AG09309 (cell line): ENCODE measurements at places on chromosomes 2 and 18.

- no peak for DNase-seq
These were observed 195.7 kb downstream of the SMAD7 start for GRCh38 chr18:48754993-48755473.

DNA sequence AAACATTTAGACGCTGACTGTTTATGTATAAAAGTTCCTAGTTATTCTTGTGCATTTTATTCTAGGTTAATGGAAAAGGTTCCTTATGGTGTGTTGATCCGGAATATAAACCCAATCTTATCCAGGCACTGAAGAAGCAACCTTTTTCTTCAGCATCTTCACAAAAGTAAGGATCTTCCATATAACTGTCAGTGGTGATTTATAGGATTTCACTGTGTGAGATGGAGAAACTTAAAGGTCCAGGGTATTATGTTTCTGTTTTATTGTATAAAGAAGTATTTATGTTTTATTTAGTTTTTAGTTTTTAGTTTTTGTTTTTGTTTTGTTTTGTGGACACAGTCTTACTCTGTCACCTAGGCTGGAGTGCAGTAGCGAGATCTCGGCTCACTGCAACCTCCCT lies 171.0 kb upstream of the STON1 start:
- DNase-seq = no peak

- no peak for DNase-seq
These were observed 758 bp downstream of the RIF1 start for GRCh38 chr2:151410485-151410834.

- DNase-seq = no peak
These were observed 3.1 kb downstream of the SPOPL start for GRCh38 chr2:138504546-138505235.

GRCh38 chr2:153478289-153479261 lies at the start of gene RPRM:
RPRM (minus strand) TSS chr2:153478762; CDS start chr2:153478565, 197 bp downstream.
- DNase-seq = peak; percentile 2

GRCh38 chr2:234091883-234092282 lies 41.4 kb downstream of the SPP2 start:
- no peak for DNase-seq

- DNase-seq = no peak
These were observed 170.5 kb upstream of the ALKAL2 start for GRCh38 chr2:458425-458815.

- DNase-seq = no peak
These were observed 1101.5 kb upstream of the KLHL29 start for GRCh38 chr2:22283436-22283835.

DNA sequence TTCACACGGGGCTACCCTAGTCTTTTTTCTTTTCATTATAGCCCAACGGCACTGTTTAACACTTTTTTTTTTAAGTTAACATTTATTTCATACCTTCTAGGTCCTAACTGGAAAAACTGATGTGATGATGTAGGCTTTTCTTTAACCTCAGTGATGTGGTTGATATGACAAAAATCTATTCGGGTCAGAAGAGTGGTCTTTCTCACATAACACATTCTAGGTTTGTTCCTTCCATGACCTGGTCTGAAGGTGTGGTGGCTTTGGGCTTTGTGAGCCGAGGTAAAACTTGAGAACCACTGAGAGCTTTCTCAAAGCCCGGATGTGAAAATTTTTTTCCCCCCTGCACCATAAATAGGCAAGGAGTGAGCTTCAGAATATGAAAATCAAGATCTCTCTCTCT lies 44.2 kb downstream of the GPD2 start:
- no peak for DNase-seq

- no peak for DNase-seq
These were observed 993.9 kb upstream of the POU3F3 start for GRCh38 chr2:103860016-103860415.

DNA sequence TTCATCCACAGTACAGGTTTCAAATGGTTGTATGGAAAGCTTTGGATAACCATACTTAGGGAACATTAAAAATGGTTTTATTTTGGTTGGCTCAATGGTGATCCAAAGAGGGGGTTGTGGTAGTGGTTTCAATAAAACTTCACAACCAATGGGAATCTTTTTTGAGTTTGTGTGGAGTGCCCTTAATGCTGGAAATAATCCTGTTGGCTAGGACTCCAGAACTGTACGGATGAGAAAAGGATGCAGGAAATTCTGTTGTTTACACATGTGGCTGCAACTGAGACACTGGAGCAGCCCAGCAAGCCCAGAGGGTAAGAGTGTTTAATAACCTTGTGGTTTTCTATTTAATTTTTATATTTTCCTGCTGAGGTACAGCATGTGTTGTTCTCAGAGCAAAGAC lies at the start of gene CCDC102B:
CCDC102B (plus strand) TSS at position 210 of the 400 bp plus-strand sequence. CDS start 38,684 bp downstream, outside the sequence.
- DNase-seq = peak; percentile 91

DNA sequence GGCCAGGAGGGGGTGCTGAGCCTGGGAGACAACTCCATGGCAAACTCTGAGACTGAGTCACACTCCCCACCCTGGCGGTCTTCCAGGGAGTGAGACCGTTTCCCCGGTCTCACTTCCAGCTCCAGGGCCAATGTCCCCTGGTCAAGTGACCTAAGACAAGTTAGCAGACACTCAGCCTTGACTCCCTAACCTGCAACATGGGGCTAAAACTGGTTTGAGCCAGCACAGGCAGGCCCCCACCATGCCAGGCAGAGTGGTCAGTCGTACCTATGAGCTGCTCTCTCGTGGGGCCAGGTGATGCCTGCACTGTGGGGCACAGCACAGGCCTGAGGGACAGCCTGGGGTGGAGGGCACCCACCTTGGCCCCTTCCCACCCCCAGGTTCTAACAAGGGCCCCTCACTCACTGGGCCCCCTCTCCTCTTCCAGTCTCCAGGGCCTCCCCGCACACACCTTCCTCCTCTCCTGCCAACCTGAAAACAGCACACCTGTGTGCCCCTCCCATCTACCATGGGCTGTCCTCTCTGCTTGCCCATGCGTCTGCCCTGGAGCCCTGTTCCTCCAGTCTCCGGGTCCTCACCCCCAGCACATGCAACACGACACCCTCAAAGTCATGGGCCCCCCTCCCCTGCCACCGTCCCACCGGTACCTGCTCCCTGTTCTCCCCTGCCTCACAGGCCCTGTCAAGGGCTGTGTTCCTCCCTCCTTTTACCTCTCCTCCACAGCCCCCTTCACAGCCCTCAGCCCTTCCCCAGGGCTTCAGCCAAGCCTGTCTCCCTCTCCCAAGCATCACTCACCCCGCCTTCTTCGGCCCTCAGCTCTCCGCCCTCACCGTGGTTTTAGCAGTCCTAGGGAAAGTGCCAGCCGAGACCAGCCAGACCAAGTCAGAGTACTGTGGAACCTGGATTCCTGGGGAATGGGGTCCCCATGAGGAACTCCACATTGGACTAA lies 1.6 kb downstream of the GPR17 start:
- no peak for DNase-seq

- DNase-seq = no peak
These were observed 127.4 kb downstream of the CDC42EP3 start for GRCh38 chr2:37543999-37544557.

DNA sequence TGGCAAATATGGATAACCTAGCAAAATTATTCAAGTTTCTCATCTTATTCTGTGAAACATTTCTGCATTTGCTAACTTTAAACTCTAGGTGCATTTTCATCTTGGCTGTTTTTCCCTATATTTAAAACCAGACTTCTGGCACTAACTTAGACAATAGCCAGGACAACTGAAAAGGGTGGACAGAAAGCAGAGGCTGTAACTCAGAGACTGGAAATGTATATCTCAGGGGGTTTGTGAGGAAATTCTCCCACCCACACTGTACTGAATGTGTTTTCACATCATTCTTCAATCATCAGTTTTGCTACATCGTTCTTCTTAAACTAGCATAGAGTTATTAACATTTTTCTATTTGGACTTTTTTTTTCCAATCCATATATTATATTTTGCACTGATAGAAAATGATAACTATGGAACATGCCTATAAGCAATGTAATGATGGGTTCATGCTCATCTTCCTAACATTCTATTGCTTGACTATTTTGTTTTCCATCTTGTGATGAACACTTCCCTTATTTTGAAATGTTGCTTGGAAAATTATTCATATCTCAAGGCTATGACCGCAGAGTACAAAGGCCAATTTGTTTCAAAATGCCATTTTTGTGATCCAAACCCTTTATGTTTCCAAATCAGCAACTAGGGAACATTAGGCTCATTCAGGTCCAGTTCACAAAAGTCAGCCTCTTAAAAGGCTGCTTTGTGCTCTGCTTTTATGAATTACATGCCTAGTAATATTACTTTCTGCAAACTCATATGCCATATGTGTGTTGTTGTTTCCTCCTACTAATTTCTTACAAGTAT lies 125.8 kb upstream of the CDH19 start:
- no peak for DNase-seq

DNA sequence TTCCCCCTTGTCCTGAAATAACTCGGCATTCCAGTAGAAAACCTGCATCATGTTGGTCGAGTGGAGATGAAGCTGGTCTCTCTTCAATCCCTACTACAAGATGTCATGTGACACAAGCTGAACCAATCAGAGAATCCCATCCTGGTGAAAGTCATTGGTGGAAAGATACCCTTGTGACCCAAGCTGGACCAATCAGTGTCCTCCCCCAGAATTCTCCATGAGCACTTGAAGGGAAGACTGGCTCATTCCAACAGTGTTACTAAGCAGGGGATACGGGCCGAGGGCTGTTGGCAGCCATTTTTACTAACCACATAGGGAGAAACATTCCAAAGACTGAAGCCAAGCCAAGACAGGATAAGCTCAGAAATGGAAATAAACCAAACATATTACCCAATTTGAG lies 298.3 kb downstream of the ICOS start:
- DNase-seq = no peak

GRCh38 chr2:219434468-219434717 lies 250 bp upstream of the SPEG start:
- DNase-seq = no peak

DNA sequence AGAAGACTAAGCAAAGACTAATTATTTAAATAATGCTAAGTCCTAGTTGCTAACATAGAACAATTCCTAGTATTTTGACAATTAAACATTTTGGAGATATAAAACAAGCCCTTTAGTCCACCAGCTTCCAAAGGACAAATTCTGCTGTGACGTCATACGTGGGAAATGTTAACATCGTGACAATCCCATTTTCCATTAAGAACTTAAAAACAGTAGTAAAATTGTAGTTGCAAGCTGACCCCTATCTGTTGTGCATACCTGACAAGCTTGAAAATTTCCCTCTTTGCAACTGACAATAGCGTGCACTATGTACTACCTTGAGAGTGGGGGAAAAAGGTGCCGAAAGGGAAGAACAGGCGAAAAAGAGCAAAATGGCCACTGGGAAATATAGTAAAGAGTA lies 279.8 kb downstream of the ZNF521 start:
- DNase-seq = no peak

GRCh38 chr2:73268830-73269685 lies 15.2 kb downstream of the FBXO41 start:
- no peak for DNase-seq

DNA sequence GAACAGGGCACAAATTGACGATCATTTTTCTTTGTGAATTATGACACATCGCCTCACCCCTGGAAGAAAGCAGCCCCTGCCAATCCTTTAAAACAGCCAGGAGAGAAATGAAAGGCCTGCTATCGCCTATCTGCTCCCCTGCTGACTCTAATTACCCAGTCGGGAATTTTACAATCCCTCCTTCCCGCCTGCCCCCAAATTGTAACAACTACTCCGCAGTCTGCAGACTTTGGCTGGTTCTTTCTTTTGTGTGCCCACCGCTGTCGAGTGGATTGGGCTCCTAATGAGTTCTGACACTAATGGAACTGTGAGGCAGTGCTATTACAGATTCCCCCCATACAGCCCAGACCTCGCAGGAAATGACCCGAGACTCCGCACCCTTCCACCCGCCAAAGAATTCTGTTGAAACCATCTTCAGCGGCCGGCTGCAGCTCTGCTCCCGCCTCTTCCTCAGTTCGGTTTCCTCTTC lies 281.2 kb upstream of the PARD3B start:
- no peak for DNase-seq

DNA sequence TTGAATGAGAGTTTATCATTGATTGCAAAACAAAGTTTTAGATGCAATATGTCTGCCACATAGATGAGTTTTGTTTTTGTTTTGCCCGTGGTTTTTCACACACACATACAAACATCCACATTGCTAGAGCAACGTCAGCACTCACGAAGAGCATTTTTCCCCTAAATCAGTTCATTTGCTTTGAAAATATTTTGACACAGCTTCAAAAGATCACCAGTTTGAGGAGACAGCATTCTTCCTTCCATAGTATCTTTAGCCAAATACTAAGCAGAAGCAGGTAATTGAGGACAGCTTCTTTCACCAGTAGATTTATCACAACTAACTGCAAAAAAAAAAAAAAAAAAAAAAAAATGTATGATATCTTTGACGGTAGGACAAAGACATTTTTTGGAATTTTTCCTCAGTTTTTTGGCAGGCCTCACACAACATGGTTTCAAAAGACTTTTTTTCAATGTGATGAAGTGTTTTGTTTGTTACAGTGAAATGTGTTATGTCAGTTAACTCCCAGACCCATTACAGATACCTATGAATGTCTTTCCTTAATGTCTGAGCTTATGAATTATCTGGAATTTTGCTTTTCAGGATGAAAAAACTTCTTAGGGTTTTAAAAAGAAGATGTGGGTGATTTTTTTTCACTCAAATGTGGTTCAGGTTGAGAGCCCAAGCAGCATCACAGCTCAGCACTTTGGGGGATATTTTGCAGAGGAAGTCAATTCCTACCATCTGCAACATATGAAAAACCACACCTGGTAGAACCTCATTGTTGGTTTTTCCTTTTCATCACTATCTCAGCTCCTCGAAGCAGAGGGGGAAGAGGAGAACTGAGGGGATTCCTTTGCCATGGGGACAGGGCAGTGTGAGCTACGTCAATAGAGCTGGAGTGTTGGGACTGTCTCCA lies 31.6 kb downstream of the AOX1 start:
- DNase-seq = no peak

DNA sequence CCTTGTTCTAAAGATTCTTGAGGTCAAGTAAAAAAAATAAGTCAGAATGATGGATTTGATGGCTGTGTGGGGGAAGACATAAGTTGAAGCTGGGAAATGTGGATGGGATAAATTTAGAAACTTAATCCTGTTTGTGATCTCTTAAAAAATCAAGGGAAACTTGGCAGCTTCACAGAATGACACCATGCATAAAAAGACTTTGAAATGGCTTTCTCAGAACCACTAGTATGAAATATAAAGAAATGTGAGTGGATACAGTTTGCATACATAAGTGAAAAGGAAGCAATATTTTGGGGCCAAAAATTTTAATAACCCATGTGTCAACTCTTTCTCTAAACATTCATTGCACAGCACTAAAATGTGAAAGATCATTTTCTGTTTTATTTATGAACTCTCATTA lies 21.7 kb downstream of the CDH19 start:
- DNase-seq = no peak

DNA sequence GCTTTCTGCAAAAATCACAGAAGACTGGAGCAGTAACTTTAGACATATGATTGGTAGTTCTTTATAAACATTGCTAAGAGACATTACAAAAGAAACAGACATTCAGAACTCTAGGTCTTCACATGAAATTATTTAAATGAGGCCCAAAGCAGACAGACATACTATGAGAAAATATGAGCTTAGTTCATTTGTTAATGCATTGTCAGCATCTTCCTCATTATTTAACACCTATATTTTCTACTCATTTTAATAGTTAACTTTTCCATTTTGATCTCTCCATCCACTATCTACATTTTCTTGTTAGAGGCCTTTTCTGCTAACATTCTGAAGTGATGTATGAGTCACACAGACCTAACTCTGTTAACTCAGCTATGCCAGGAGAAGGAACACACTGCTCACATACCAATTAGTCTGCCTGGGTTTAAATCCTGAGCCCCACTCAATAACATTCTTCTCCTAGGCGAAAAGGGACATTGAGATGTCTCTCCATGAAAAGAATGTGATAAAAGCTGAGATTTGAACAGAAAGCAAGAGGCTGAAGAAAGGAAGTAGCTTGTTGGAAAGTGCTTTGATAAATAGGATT lies 400.3 kb upstream of the PKDCC start:
- DNase-seq = no peak
